ENCODE measurements at places on chromosomes 3 and 15. TPM values are rescaled to one million over a fixed set of nuclear protein-coding genes. Genes with fewer than 3 reads are reported as not detected.

PCCB gene
- 56.2 TPM for total RNA-seq

LRRC2 gene
- total RNA-seq, result 7.4 TPM

GOLGA6L9 gene
- total RNA-seq, result 1.8 TPM

PROK2 gene
- total RNA-seq, result not detected

AGBL1 gene
- total RNA-seq, result not detected

ITIH4 gene
- total RNA-seq, result 0.66 TPM

All from uterine smooth muscle cell (primary cell).